Gastrocnemius medialis (tissue), 4 donors: ENCODE measurements at places on chromosomes 7 and 10. TPM values are rescaled to one million over a fixed set of nuclear protein-coding genes. Genes with fewer than 3 reads are reported as not detected.

UPK3B gene
- total RNA-seq, result 0.27 TPM

SPDYE9 gene
- not detected for total RNA-seq

TAF3 gene
- total RNA-seq, result 9.2 TPM

MAD1L1 gene
- total RNA-seq, result 21.4 TPM

KCND2 gene
- 0.20 TPM for total RNA-seq

DNA sequence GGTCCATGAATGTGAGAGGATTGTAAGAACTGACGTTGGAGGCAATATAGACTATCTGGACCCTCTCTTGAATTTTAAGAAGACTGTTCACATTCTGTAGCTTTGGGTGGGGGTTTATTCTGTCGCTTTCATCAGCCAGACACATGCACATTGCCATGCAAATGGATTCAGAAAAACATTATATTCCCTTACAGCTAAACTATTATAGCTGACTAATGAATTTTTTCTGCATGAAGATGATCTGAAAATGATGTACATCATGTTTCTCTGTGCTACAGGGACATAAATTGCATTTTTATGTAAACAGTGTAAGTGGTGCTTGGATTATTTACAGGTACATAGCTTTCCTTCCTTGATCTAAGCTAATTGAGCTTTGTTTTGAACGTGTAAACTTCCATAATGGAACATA is 1.5 kb downstream of the MET start:
- H3K4me1 ChIP-seq, result peaks cover 52% of the 10 kb centered on the region
- no peaks in the 10 kb centered on the region for H3K27me3 ChIP-seq
- DNase-seq, result no peak
- H3K27ac ChIP-seq, result peak overlapping the region; percentile 96

DNA sequence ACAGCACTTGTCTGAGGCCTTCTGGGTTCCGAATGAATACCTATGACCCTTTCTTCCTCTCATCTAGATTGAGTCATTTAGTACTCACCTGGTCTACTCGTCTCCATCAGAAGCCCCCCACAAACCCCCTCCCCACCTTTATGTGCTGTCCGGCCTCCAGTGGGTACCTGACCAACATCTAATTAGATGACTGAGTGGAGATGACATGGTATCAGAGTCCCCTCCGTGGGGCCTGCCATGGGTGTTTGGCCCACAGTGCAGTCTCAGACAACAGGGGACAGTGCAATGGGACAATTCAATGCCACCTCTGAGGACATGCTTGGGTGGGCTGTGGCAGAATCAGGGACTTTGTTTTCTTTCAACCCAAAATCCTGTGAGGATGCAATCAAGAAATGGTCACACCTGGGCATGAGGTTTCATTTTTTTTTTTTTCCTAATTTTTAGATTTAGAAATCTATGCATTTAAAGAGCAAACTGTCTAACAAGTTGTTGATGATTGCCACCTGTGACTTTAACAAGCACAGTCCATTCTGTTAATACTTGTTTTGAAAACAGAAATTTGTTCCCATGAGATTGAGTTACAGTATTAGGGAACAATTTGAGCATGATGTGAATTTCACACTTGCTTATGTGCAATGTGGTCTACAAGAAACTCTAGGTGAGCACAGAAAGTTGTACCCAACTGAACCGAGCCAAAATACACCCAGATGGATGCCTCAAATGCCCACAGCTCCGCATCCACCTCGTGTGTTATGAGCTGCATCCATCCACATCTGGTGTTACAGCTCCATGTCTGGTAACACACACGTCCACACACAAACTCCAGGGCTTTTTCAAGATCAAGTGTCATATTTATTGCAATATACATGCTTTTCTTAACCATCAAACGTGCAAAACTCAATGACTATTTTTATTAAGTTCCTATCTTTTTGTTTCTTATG is 27.5 kb downstream of the GPRIN2 start:
- H3K27me3 ChIP-seq, result peaks cover 6% of the 10 kb centered on the region
- no peaks in the 10 kb centered on the region for H3K36me3 ChIP-seq
- no peak for DNase-seq
- H3K4me1 ChIP-seq, result no peaks in the 10 kb centered on the region
- H3K27ac ChIP-seq, result no peak overlapping the region
- no peak overlapping the region for H3K4me3 ChIP-seq

DNA sequence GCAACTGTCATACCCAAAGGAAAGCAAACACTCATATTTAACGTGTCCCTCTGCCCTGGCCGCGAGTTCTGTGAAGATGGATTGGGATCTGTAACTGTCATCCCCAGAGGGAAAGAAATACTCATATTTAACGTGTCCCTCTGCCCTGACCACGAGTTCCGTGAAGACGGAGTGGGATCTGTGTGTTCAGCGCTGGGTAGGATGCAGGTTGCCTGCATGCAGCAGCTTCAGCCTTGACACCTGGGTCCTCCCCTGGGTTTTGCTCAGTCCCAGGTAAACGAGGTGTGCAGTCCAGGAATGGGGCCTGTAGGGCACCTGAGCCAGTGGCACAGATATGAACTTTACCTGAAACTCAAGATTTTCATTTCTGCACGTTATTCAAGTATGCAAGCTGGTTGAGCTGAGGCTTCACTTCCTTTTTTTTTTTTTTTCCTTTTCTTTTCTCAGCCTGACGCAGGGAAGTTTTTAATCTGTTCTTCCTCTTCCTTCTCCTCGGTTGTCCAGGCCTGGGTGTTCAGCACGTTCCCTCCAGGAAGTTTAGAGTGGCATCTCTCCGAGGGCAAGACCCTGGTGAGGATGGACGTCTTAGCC is 159.0 kb upstream of the SHH start:
- no peaks in the 10 kb centered on the region for H3K36me3 ChIP-seq
- H3K27me3 ChIP-seq, result no peaks in the 10 kb centered on the region
- no peak overlapping the region for H3K4me3 ChIP-seq
- no peak for DNase-seq

DNA sequence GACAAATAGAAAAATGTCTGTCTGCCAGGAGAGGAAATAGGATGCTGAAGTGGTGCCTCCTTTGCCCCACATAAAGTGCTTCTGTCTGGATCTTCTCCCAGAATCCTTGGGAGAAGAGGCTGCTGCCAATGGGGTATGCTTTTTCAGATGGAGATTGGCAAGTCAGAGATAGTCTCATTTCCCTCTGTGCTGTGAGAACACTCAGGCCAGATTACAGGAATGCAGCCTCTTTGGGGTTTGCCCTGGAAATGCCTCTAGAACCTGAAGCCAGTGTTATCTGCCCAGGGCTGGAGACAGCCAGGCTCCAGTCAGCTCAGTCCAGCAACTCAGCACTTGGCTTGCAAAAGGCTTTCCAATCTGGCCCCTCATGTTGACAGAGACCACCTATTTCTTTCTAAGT is 119.1 kb upstream of the PHYHIPL start:
- no peaks in the 10 kb centered on the region for H3K4me1 ChIP-seq
- no peak overlapping the region for H3K27ac ChIP-seq
- no peak for DNase-seq
- no peaks in the 10 kb centered on the region for H3K27me3 ChIP-seq
- no peaks in the 10 kb centered on the region for H3K36me3 ChIP-seq

DNA sequence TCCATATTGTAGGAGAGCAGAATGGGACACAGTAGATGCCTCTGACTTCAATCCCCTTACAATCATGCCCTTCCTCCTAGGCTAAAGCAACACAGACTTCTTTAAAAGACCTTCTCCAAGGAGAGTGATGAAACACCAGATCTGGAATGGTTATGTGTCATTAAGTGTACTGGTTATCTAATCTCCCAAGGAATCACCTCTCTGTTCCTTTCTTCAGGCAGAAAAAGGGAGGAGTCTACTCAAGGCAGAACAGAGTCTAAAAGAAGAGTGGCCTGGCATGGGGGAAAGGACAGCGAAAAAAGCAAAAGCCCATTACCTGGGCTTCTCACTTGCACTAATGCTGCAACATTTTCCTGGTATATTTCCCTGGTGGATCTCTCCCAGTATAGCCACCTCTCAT is 2.9 kb downstream of the ELMO1 start:
- peaks cover 11% of the 10 kb centered on the region for H3K27me3 ChIP-seq
- no peaks in the 10 kb centered on the region for H3K36me3 ChIP-seq
- H3K4me3 ChIP-seq, result no peak overlapping the region
- DNase-seq, result no peak

DNA sequence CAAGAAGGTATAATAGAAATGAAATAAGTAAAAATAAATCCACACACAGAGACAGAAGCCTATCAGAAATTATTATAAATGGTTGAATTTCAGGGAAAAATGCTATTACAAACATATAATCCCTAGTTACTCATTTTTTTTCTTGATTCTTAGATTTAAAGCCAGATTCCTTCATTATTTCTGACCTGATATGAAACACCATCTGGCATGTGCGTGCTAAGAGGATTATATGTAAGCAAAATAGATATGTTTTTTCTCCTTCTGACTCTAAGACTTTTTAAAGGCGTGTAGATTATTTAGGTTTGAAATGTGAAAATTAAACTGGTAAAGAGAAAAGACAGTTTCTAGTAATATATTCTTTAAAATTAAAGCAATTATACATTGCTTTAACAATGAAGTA is 236.7 kb upstream of the ETV1 start:
- H3K27ac ChIP-seq, result no peak overlapping the region
- DNase-seq, result no peak
- no peaks in the 10 kb centered on the region for H3K27me3 ChIP-seq
- H3K36me3 ChIP-seq, result no peaks in the 10 kb centered on the region
- H3K4me3 ChIP-seq, result no peak overlapping the region

GRCh38 chr10:101297901-101298486 is 56.0 kb upstream of the BTRC start:
- peak; percentile 55 for DNase-seq
- peaks cover 4% of the 10 kb centered on the region for H3K4me1 ChIP-seq
- H3K27me3 ChIP-seq, result no peaks in the 10 kb centered on the region
- no peaks in the 10 kb centered on the region for H3K36me3 ChIP-seq
- H3K27ac ChIP-seq, result peak overlapping the region; percentile 43
- no peak overlapping the region for H3K4me3 ChIP-seq

DNA sequence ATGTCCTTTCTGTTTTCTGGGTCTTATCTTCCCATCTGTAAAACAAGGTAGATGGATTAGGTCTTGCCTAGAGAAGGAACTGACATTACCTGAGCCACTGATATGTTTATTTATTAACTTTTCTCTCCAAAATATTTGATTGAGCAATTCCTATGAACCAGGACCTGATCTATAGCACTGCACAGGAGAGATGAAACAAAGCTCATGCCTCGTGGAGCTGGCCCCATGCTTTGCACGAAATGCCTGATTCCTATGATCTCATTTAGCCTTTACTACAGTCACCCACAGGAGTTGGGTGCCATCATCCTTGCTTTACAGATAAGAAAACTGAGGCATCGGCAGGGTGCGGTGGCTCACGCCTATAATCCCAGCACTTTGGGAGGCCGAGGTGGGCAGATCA is 48.2 kb upstream of the ZMIZ1 start:
- peak overlapping the region; percentile 84 for H3K27ac ChIP-seq
- H3K4me1 ChIP-seq, result peaks cover 35% of the 10 kb centered on the region
- no peaks in the 10 kb centered on the region for H3K27me3 ChIP-seq
- H3K36me3 ChIP-seq, result no peaks in the 10 kb centered on the region
- H3K4me3 ChIP-seq, result no peak overlapping the region

DNA sequence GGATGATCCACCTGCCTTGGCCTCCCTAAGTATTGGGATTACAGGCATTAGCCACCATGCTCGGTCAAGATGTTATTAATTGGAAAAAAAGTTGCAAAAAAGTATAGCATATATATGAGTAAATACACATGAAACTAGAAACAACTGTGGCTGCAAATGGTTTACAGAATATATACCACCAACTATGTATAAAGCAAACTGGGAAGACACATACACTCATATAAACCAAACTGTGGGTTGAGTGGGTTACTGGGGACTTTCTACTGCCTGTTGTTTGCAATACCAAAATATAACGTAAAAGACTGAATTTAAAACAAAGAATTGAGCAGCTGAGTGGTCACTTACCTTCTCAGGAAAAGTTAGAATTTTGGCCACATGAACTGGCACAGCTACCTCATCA is 8.1 kb downstream of the POLR3A start:
- no peak overlapping the region for H3K4me3 ChIP-seq
- H3K27me3 ChIP-seq, result no peaks in the 10 kb centered on the region
- H3K36me3 ChIP-seq, result peaks cover 98% of the 10 kb centered on the region
- no peak overlapping the region for H3K27ac ChIP-seq

DNA sequence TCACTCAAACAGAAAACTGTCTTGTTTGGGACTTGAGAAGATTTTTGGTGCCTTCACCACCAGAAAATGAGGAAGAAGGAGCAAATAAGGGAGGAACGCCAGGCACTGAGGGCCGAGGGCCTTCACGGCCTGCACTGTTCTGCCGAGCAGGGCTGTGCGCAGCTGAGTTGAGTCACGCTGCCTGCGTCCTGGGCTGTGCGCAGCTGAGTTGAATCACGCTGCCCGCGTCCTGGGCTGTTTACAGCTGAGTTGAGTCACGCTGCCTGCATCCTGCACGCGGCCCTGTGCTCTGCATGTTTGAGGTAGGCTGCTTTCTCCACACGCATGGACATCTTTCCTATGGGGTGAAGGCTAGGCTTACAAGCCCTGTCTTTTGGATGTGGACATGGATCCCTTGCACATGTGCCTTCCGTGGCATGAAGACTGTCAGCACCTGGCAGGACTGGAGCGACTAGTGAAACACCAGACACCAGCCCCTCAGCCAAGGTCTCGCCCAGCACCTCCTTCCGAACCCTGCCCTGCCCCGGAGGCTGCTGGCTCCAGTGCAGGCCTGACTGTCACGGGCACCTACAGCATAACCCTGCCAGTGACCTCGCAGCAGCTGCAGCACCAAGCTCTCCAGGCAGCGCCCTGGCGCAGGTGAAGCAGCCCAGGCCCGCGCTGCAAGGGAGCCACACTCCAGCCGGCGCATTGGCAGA is 96.7 kb downstream of the HTR5A start:
- no peaks in the 10 kb centered on the region for H3K36me3 ChIP-seq
- H3K4me1 ChIP-seq, result no peaks in the 10 kb centered on the region
- H3K4me3 ChIP-seq, result no peak overlapping the region
- no peaks in the 10 kb centered on the region for H3K27me3 ChIP-seq
- peak overlapping the region; percentile 74 for H3K27ac ChIP-seq

- H3K27ac ChIP-seq, result peak overlapping the region; percentile 49
- no peaks in the 10 kb centered on the region for H3K36me3 ChIP-seq
- H3K4me3 ChIP-seq, result no peak overlapping the region
- H3K4me1 ChIP-seq, result peaks cover 5% of the 10 kb centered on the region
Measured at GRCh38 chr10:29895456-29895855, 163.9 kb downstream of the JCAD start.

DNA sequence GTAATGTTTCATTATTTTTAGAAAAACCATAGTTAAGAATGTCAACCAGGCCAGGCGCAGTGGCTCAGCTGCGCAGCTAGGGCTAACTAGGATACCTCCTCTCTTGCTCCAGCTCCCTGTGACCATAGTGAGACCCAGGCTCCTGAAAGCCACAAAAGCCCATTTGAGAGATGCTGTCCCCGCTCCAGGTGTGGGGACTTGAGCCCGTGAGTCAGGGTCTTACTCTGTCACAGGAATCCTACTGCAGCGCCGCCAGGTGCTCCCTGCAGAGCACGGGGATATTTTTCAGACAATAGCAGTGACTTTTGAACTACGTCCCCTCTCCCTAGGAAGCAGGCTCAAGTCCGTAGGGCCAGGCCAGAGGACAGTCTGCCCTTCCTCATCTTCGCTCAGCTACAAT is 75.6 kb upstream of the NRBF2 start:
- H3K4me1 ChIP-seq, result peaks cover 3% of the 10 kb centered on the region
- DNase-seq, result no peak
- H3K4me3 ChIP-seq, result no peak overlapping the region
- H3K36me3 ChIP-seq, result no peaks in the 10 kb centered on the region
